ENCODE measurements at places on chromosomes 5 and 9.

DNA sequence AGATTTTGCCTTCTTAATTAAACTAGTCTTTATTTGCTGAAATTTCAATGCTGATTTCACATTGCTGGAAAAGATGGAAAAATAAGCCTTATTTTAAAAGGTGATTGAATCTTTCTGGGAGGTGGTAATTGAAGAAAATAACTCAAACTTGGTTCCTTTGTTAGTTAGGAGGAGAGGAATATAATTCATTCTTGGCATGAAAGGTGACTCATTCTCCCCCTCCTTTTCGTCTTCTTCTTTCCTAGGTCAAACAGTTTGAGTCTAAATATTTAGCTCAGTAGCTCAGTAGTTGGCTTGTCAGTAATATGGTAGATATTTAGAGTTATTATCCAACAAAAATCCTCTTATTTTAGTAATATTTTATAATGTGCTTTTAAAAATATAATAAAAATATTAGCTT is 353.9 kb upstream of the MEF2C start:
- DNase-seq = no peak
- H3K27me3 ChIP-seq = no peaks in the 10 kb centered on the region
- no peak overlapping the region for H3K4me3 ChIP-seq
- no peaks in the 10 kb centered on the region for H3K36me3 ChIP-seq

GRCh38 chr5:33180900-33181299 is 259.9 kb upstream of the TARS1 start:
- H3K4me3 ChIP-seq = no peak overlapping the region
- no peaks in the 10 kb centered on the region for H3K36me3 ChIP-seq
- no peak for DNase-seq
- H3K27ac ChIP-seq = no peak overlapping the region
- H3K27me3 ChIP-seq = peaks cover 5% of the 10 kb centered on the region
- H3K4me1 ChIP-seq = peaks cover 2% of the 10 kb centered on the region

GRCh38 chr9:74556685-74557084 is 59.5 kb downstream of the RORB start:
- no peaks in the 10 kb centered on the region for H3K4me1 ChIP-seq
- no peak overlapping the region for H3K4me3 ChIP-seq
- peaks cover 9% of the 10 kb centered on the region for H3K27me3 ChIP-seq
- no peak for DNase-seq
- no peaks in the 10 kb centered on the region for H3K36me3 ChIP-seq
- no peak overlapping the region for H3K27ac ChIP-seq

- no peaks in the 10 kb centered on the region for H3K36me3 ChIP-seq
- peaks cover 17% of the 10 kb centered on the region for H3K4me1 ChIP-seq
- H3K27me3 ChIP-seq = peaks cover 54% of the 10 kb centered on the region
- DNase-seq = peak; percentile 70
Measured at GRCh38 chr5:114362197-114362976, 517 bp downstream of the KCNN2 start.

DNA sequence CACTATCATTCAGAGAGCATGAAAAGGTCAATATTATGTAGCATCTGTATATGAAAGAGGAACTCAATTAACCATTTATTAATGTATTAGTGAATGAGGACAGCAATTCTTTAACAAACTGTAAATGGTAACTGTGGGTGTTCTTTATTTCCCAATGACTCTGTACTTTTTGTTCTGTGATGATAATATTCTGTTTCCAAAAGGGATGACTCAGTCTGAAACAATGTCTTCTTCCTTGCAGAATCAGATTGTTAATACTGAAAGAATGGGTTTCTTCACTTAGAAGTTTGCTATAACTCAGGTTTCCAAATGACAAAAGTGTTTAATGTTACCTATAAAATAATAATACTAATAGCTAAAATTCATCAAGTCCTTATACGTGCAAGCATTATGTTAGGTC is 1518.7 kb upstream of the WWC1 start:
- peaks cover 5% of the 10 kb centered on the region for H3K4me1 ChIP-seq
- no peak overlapping the region for H3K27ac ChIP-seq
- no peak for DNase-seq
- H3K4me3 ChIP-seq = no peak overlapping the region

- no peaks in the 10 kb centered on the region for H3K4me1 ChIP-seq
- no peak for DNase-seq
- H3K27ac ChIP-seq = no peak overlapping the region
- peaks cover 4% of the 10 kb centered on the region for H3K27me3 ChIP-seq
Measured at GRCh38 chr5:159833846-159834245, 82.4 kb upstream of the ADRA1B start.

DNA sequence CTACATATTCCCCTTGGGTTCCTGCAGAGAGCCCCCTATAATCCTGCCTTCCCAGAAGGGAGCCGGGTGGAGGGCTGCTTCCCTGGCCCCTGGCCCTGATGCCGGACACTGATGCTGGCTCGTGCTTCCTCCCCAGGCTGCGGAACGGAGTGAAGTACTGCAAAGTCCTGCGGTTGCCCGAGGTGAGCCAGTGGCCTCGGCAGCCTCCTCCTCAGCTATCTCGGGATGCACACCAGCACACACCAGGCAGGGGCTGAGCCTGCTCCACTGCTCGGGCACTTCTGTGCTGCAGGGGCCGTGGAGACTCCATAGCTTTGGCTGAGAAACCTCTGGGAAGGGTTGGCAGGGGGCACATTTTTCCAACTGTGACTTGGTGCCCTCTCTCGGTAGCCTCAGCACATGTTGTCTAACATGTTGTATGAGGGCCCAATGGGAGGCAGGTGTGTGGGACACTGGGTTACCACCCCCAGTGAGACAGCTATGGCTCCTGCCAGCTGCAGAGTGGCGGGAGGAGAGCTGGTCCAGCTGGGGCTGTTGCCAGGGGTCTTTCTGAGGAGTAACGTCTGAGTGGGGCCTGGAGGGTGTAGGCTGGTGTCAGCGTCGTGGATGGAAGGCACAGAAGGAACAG is 38.4 kb downstream of the USP20 start:
- no peaks in the 10 kb centered on the region for H3K27me3 ChIP-seq
- no peak overlapping the region for H3K4me3 ChIP-seq
- H3K36me3 ChIP-seq = peaks cover 24% of the 10 kb centered on the region
- no peaks in the 10 kb centered on the region for H3K4me1 ChIP-seq
- H3K27ac ChIP-seq = no peak overlapping the region

DNA sequence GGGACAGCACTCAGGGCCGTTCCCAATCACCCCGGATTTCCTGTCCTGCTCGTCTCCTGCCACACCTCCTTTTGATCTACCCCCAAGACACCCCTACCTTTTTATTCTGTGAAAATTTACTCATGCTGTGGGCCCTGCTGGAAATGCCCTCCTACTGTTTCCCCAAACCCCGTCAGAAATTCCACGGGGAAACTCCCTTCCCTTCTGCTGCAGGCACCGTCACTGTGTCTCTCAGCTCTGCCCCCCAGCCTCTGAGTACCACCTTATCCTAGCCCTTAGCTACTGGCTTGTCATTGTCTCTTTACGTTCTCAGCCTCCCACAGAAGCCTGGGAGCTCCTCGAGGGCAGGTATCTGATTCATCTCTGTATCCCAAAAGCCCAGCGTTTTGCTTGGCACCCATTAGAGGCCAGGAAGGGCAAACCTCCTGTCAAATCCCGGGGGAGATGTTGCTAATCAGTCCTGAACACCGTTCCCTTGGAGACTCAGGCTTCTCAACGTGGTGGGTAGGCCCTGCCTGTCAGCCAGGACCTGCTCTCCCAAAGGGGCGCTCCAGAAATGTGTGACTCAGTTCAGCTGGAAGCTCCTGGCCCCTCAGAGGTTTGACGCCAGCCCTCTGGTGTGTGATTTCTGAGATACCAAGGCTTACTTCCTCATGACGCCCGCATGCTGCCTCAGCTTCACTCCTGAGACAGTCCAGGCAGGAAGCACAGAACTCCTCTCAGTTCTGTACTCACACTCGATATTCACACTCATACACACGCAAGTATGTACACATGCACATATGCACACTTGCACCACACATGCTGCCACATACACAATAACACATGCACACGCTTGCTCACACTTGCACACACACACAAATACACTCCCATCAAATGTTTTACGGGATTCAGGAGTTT is 50.7 kb upstream of the GRHPR start:
- peaks cover 5% of the 10 kb centered on the region for H3K4me1 ChIP-seq
- no peak for DNase-seq
- H3K36me3 ChIP-seq = no peaks in the 10 kb centered on the region

DNA sequence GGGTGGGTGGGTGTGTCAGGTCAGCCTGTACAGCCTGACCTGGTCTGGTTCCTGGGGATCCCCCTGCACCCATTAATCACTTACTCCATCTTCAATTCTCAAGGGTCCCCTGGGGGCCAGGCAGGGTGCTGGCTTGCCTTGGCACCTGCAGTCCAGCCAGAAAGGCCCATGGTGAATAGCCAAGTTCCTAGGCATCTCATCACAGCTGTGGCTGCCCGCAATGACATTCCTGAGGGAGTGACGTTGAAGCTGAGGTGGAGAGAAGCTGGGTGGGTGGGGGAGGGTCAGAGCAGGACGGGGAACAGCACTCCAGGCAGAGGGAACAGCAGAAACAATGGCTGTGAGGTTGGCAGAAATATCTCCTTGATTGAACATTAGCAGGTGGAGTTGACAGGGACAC is 10.6 kb downstream of the HMCN2 start:
- H3K36me3 ChIP-seq = no peaks in the 10 kb centered on the region
- no peaks in the 10 kb centered on the region for H3K27me3 ChIP-seq
- H3K4me3 ChIP-seq = no peak overlapping the region
- no peak for DNase-seq

DNA sequence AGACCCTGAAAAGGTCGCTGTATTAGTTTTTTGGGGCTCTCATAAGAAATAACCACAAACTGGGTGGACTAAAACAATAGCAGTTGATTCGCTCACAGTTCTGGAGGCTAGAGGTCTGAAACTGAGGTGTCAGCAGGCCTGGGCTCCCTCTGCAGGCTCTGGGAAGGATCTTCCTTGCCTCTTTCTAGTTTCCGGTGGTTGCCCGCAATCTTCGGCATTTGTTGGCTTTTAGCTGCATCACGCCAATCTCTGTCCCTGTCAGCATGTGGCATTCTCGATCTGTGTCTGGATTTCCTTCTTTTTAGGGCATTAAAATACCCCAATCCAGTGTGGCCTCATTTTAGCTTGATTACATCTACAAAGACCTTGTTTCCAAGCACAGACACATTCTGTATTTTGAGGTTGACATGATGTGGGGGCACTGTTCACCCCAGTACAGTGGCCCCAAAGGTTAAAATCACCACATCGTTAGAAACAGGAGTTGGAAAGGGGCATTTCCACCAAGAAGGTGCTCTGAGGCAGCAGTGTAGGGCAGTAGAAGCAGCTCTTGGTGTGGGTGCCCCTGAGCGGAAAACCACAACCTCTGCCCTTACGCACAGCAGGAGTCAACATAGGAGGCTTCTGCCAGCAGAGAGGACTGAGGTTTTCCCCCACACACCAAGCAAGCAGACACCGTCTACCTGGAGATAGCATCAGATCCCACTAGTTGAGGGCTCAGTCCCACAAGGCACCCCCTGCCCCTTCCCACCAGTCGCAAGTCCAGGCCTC is 13.5 kb downstream of the ZNF79 start:
- H3K36me3 ChIP-seq = peaks cover 40% of the 10 kb centered on the region
- no peak for DNase-seq
- H3K4me1 ChIP-seq = peaks cover 11% of the 10 kb centered on the region
- no peaks in the 10 kb centered on the region for H3K27me3 ChIP-seq

DNA sequence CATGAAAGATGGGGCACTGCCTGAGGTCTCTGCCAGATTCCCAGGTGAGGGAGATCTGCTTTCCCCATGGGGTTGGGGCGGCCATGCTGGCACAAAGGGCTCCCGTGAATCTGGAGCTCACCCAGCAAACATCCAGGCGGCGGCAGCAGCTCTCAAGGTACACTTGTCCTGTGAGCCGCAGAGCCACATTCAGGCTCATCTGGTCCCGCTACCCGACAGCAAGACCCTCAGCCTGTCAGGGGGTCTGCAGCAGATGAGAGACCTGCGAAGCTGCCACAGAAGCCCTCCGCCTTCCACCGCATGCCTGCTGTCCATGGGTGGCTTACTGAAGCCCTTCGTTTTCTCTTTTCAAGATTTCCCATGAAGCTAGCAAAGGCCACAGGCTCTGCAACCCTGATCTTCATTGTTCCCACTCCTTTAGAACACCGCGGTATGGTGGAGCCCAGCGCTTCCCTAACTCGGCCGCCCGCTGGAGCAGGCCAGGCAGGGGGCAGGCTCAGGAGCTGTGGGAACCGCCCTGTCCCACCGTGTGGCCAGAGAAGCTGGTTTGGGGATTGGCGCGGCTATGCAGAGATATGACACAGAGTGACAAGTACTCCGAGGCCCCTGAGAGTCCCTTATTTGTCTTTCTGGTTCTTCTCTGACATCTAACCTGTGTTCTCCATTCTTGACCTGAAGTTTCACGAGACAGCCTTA is 8.8 kb downstream of the LRRC14B start:
- peaks cover 5% of the 10 kb centered on the region for H3K4me1 ChIP-seq
- H3K4me3 ChIP-seq = no peak overlapping the region
- no peak overlapping the region for H3K27ac ChIP-seq

- H3K4me1 ChIP-seq = no peaks in the 10 kb centered on the region
- peaks cover 32% of the 10 kb centered on the region for H3K27me3 ChIP-seq
- H3K36me3 ChIP-seq = no peaks in the 10 kb centered on the region
- no peak overlapping the region for H3K4me3 ChIP-seq
- no peak for DNase-seq
- H3K27ac ChIP-seq = no peak overlapping the region
Measured at GRCh38 chr5:137292461-137293027, 206.6 kb downstream of the SPOCK1 start.

DNA sequence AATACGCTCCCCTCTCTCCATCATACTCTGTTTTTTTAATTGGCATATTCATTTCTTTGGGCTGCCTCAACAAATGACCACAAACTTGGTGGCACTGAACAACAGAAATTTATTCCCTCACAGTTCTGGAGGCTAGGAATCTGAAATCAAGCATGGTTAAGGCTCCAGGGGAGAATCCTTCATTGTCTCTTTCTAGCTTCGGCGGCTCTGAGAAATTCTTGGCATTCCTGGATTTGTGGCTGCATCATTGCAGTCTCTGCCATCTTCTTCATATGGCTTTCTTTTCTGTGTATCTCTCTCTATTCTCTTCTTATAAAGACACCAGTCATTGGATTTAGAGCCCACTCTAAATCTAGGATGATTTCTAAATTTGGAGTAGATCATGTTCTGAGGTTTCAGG is 10.9 kb upstream of the SLC24A2 start:
- no peak overlapping the region for H3K27ac ChIP-seq
- no peak for DNase-seq
- H3K4me3 ChIP-seq = no peak overlapping the region
- no peaks in the 10 kb centered on the region for H3K36me3 ChIP-seq

DNA sequence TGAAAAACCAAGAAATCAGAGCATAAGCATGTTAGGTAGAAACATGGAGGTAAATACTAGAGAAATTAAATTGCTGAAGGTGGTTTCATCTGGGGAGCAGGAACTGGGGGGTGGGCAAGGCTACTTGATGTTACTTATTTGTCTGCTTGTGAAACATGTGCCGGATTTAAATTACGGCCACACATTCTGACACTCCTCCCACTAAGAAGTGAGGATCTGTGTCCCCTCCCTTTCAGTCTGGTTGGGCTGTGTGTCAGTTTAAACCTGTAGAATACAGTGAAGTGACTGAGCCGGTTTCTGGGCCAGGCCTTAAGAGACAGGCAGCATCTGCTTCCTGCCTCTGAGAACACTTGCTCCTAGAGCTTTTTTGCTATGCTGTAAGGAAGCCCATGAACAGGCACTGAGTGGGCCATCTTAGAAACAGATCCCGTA is 2.3 kb upstream of the IARS1 start:
- peak overlapping the region; percentile 84 for H3K27ac ChIP-seq
- H3K4me3 ChIP-seq = no peak overlapping the region
- H3K36me3 ChIP-seq = peaks cover 19% of the 10 kb centered on the region
- H3K27me3 ChIP-seq = no peaks in the 10 kb centered on the region
